ENCODE measurements at places on chromosomes 2 and 18.

DNA sequence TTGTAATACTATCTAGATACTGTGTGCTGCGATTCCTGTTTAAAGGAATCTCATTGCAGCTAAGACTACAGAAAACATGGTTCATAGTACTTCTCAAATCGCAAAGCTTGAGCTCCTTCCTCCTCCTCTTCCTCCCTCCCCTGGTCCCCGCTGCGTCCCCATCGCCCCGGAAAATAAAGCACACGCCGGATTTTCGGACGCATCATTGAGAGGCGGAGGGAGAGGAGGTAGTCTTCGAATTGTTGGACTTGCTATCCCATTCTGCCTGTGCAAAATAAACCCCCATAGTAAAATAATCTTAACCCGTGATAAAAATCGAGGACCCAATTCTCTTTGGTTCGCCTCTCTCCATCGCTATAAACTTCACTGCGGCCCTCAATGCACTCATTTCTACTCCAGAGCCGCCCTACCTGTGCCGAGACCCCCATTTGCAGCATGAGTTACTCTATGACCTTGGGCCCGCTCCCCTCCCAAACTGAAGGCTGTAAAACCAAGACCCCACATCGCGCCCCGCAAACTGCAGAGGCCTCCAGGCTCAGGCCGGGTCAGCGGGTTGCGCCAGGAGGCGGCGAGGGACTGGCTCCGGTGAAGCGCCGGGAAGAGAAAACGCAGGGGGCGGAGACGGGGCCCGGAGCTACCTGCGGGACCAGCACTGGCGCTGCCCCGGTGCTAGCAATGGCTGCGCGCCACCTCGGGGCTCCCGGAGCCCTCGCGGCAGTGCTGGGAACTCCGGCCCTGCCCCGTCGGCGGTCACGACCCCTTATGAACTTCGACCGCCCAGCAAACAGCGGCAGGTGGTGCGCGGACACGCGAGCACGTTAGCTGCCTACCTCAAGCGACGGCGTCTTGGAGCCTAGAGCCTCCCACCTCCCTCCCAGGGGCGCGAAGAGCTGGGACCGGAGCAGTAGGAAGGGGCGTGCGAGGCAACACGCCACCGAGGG is 649 bp downstream of the ESCO1 start:
- DNase-seq, result no peak

DNA sequence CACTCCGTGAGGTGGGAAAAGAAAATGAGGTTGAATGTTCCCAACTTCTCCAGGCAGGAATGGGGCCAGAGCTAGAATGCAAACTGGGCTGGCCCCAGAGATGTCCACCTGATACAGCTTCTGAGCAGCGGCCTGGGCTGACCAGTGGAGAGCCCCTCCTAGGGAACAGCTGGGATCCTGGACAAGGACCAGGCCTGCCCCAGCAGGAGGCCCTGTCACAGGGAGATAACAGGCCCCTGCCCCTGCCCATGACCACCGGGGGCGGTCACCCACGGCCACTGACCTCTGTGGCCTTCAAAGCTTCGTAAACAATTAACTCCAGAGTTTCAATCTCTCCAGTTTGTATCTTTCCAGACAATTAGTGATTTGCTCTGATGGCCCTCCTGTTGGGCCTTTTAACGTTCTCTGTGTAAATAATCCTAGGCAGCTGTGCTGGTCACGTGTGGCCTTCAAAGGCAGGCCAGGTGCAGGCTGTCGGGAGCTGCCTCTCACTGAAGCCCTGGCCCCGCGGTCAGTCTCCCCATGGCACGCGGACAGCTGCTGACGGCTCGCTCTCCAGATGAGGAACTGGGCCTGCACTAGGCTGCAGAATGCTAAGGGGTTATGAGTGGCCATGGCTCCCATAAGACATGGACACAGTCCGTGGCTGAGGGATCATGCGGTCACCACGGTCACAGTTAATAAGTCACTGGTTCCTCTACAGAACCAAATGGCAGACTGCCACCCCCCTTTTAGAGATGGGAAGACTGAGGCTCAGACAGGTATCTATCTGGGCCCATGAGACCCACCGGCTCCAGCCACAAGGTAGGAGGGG is 9.2 kb downstream of the HS6ST1 start:
- DNase-seq, result no peak

GRCh38 chr2:214377286-214377624 is 33.6 kb upstream of the VWC2L start:
- DNase-seq, result no peak

DNA sequence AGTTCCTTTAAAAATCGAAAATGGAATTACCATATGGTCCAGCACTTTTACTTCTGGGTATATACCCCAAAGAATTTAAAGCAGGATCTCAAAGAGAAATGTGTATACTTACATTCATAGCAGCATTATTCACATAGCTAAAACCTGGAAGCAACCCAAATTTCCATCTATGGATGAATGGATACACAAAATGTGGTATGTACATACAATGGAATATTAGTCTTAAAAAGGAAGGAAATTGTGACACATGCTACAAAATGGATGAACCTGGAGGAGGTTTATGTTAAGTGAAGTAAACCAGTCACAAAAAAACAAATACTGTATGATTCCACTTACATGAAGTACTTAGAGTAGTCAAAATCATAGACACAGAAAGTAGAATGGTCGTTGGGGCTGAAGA is 147.9 kb upstream of the LTBP1 start:
- DNase-seq, result no peak

DNA sequence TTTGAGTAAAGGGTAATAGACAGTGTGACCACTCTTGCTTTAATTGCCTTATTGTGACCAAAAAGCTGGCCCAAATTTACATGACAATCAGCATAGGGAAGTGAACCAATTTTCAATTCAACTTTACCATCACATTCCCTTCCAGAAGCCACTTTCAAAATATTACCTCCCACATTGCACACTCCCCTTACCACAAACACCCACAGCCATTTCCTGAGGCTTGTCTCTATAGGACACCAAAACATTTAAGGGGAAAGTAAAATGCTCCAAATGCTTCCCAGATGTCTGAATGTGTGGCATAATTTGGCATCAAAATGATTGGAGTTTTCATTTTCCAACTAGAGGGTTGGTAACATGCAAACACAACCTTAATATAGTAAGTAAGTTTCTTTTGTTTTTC is 616.1 kb downstream of the SLC4A3 start:
- no peak for DNase-seq

DNA sequence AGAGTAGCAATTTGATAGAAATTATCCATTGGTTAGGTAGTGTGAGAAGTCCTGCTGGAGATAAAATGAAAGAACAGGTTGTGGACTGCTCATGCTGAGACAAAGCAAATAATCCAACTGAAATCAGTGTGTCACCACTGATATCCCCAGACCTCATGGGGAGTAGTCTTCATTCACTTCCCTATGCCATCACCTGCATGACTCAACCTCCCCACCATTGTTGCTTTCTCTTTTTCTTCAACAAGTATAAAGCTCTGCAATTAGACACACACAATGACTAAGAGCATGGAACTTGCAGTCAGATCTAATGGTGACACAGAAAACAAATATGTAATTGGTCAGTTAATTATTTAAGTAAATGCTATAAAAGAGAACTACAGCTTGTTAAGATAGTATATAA is 475.3 kb downstream of the RIT2 start:
- no peak for DNase-seq

DNA sequence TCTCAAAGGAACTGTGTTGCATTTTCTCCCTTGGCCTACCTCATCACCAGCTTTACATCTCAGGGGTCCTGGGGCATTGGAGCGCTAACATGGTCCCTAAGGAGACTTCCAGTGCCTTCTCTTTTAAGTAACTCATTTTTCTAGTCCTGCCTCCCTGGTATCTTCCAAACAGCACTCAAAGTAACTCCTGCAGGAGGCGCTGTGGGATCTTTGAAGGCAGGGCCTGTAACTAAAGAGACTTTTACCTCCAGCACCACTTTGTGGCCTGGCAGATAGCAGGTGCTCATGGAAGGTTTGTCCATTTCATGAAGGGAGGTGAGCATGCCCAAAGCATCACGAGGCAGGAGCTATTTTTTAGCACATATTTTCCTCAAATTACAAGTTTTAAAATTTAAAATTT is 411.0 kb upstream of the GYPC start:
- DNase-seq, result no peak

- no peak for DNase-seq
Measured at GRCh38 chr18:21739604-21740537, 721 bp upstream of the MIB1 start.

GRCh38 chr2:156901373-156902031 is 356.0 kb upstream of the GALNT5 start:
- no peak for DNase-seq

GRCh38 chr18:44171301-44171700 is 509.4 kb upstream of the SETBP1 start:
- DNase-seq, result no peak

GRCh38 chr2:108613261-108614042 is 79.2 kb downstream of the LIMS1 start:
- DNase-seq, result no peak

Data from activated CD8-positive, alpha-beta memory T cell treated with anti-CD3 and anti-CD28 coated beads for 4 hours (primary cell).